ENCODE measurements at places on chromosomes 12 and 14.
A peak's percentile ranks its signal among the peaks of the same experiment; 100 is the strongest.

GRCh38 chr14:76904100-76904739, 78.0 kb downstream of the LRRC74A start:
- peak overlapping the region; percentile 69 for H3K4me3 ChIP-seq
- DNase-seq: no peak

DNA sequence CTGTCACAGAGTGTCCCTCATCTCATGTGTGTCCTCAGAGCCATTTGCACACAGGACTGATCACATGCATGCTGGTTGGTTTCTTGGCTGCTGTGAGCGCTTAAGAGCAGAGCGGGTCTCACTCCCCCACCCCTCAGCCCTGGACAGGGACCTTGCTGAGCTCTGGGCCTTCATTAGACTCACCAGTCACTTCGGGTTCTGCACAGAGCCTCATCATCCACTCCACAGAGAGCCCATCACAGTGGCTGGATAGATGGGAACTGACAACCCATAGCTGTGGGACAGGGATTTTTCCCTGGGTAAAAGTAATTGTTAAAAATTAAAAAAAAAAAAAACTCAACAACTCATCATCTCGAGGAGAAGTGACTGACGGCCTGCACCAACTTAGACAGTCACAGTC, 8.2 kb downstream of the GLRX5 start:
- DNase-seq: no peak
- H3K36me3 ChIP-seq: peaks cover 7% of the 10 kb centered on the region
- no peaks in the 10 kb centered on the region for H3K27me3 ChIP-seq
- no peak overlapping the region for H3K4me3 ChIP-seq
- H3K4me1 ChIP-seq: peaks cover 15% of the 10 kb centered on the region

- H3K4me1 ChIP-seq: peaks cover 26% of the 10 kb centered on the region
- H3K27ac ChIP-seq: peak overlapping the region; percentile 55
- DNase-seq: no peak
- H3K4me3 ChIP-seq: peak overlapping the region; percentile 90
These were observed 1.2 kb downstream of the SLC2A13 start for GRCh38 chr12:40104461-40105264.

DNA sequence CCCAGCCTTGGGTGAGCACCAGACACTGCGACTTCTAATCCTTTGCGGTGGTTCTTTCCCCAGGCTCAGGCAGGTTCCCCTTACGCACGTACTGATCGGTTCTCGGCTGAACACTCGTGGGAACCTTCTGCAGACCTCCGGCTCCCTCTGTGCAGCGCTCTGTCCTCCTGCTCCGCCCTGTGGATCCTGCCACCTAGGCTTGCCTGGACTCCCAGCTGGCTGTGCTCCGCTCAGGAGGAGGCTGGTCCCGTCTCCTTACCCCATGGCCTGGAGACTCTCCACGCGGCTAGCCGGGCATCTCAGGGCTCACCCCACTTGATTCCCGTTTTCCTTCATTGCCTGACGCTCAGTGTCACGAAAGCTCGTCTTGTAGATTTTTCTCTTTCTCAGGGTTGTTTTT, 34.7 kb downstream of the TNFAIP2 start:
- no peak for DNase-seq
- H3K4me3 ChIP-seq: no peak overlapping the region
- H3K36me3 ChIP-seq: no peaks in the 10 kb centered on the region
- no peak overlapping the region for H3K27ac ChIP-seq
- no peaks in the 10 kb centered on the region for H3K27me3 ChIP-seq
- H3K4me1 ChIP-seq: peaks cover 4% of the 10 kb centered on the region

DNA sequence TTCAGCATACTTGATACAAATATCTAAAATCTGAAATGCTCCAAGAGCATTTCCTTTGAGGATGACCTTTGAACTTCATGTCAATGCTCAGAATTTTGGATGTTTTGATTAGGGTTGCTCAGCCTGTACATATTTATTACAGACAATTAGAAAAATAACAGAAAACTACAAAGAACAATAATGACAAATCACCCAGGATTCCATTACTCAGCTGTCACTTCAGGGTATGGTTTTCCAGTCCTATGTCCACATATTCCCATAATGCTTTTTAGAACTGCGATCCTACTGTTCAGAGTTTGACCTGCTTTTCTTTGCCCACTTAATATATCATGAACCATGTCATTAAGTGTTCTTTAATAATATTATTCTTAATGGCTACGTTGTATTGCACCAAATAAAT, 11.4 kb downstream of the DLGAP5 start:
- peaks cover 5% of the 10 kb centered on the region for H3K4me1 ChIP-seq
- no peaks in the 10 kb centered on the region for H3K27me3 ChIP-seq
- peak overlapping the region; percentile 37 for H3K4me3 ChIP-seq
- peak overlapping the region; percentile 49 for H3K27ac ChIP-seq

- H3K36me3 ChIP-seq: peaks cover 3% of the 10 kb centered on the region
- H3K27me3 ChIP-seq: no peaks in the 10 kb centered on the region
- no peaks in the 10 kb centered on the region for H3K4me1 ChIP-seq
- H3K4me3 ChIP-seq: no peak overlapping the region
- no peak for DNase-seq
These were observed 86.7 kb upstream of the PWP1 start for GRCh38 chr12:107598906-107599305.

- peaks cover 22% of the 10 kb centered on the region for H3K27me3 ChIP-seq
- DNase-seq: peak; percentile 49
- H3K4me1 ChIP-seq: peaks cover 16% of the 10 kb centered on the region
- H3K27ac ChIP-seq: peak overlapping the region; percentile 57
- peaks cover 8% of the 10 kb centered on the region for H3K36me3 ChIP-seq
- H3K4me3 ChIP-seq: peak overlapping the region; percentile 67
These were observed 42.2 kb upstream of the MANSC4 start for GRCh38 chr12:27822076-27822712.

DNA sequence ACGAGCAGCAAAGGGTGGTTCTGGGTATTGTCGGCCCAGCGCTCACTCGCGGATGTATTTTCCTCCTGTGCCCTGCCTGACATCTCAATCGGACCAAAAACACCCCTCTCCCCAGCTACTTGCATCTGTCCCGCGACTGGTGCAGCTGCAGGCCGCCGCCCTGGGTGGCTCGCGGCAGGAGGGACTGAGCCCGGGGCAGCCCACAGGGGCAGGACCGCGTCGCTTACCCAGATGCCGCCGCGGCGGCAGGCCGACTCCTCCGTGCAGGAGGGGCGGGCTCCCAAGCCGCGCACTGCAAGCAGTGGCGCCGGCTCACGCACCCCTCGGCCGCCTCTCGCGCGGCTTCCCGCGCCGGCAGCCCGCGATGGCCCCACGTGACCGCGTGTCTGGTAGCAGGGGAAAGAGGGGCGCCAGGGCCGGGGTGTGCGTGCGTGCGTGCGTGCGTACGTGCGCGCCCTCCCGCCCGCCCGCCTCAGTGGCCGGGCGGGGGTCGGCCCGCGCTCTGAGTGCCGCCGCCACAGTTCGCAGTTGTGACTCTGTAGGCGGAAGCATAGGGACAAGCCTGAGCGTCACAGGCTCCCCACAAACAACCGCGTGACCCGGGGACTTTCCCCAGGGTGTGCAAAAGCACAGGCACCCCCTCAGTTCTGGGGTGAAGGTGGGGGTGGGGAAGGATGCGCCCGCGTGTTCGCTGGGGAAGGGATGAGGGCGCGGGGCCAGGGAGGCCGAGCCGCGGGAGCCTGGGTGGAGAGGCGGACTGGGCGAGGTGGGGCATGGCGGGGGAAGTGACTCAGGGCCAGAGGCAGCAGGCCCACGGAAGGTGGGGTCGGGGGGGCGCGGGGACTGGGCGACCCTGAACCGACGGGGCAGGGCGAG, at the start of gene ZBTB25:
TSS of gene ZBTB25 (minus strand) at position 405 of the 876 bp plus-strand sequence. CDS start 13,305 bp downstream, outside the sequence.
- peaks cover 72% of the 10 kb centered on the region for H3K4me1 ChIP-seq
- peaks cover 64% of the 10 kb centered on the region for H3K36me3 ChIP-seq
- no peaks in the 10 kb centered on the region for H3K27me3 ChIP-seq
- DNase-seq: peak; percentile 96
- peak within 1 kb of the TSS; percentile 99 for H3K27ac ChIP-seq

DNA sequence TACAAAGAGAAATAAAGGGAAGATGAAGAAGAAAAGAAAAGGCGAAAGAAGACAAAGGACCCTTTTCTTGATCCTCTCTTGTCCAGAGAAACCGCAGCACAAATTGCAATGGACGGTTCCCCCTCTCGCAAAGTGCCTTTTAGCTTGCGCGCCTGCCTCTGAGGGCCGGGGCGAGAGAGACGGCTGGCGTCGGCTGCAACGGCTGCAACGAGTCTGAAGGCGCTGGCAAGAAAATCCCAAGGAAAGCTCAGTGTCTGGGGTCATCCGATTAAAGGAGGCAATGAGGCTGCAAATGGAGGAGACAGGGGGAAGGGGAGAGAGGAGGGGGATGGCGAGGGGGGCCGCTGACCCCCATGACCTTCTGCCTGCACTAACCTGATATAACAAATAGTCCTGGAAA, 671.5 kb downstream of the MED13L start:
- H3K4me1 ChIP-seq: no peaks in the 10 kb centered on the region
- DNase-seq: no peak
- H3K27ac ChIP-seq: no peak overlapping the region
- no peak overlapping the region for H3K4me3 ChIP-seq

GRCh38 chr12:95529693-95530225, 21.5 kb downstream of the USP44 start:
- H3K4me1 ChIP-seq: no peaks in the 10 kb centered on the region
- H3K27ac ChIP-seq: no peak overlapping the region
- peaks cover 2% of the 10 kb centered on the region for H3K36me3 ChIP-seq
- no peak for DNase-seq

DNA sequence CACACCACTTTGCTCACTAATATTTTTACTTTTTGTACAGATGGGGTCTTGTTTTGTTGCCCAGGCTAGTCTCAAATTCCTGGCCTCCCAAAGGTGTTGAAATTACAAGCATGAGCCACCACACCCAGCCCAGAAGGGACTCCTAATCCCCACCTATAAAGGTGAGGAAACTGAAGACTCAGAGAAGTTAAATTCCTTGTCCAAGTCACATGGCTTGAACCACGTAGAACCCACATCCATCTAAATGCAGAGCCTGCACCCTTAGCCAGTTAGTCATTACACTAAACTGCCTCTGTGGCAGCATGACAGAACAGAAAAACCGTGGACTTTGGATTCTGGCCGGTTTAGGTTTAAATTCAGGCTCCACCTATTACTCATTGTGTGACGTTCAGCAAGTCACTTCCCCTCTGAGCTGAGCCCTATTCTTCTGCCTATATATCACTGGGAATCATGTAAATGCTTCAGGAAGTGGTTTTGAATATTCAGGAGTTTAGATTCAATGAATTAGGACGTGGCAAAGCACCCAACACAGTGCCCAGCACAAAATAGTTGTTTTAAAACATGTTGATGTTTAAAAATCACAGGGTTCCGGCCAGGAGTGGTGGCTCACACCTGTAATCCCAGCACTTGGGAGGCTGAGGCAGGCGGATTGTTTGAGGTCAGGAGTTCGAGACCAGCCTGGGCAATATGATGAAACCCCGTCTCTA, 3.0 kb upstream of the CORO1C start:
- no peak for DNase-seq
- peak overlapping the region; percentile 39 for H3K4me3 ChIP-seq
- H3K4me1 ChIP-seq: peaks cover 16% of the 10 kb centered on the region
- peak overlapping the region; percentile 7 for H3K27ac ChIP-seq
- H3K27me3 ChIP-seq: no peaks in the 10 kb centered on the region

GRCh38 chr12:47349137-47350061, 269.6 kb upstream of the AMIGO2 start:
- H3K4me1 ChIP-seq: peaks cover 8% of the 10 kb centered on the region
- no peak for DNase-seq
- H3K4me3 ChIP-seq: no peak overlapping the region
- peak overlapping the region; percentile 77 for H3K27ac ChIP-seq
- H3K36me3 ChIP-seq: no peaks in the 10 kb centered on the region

DNA sequence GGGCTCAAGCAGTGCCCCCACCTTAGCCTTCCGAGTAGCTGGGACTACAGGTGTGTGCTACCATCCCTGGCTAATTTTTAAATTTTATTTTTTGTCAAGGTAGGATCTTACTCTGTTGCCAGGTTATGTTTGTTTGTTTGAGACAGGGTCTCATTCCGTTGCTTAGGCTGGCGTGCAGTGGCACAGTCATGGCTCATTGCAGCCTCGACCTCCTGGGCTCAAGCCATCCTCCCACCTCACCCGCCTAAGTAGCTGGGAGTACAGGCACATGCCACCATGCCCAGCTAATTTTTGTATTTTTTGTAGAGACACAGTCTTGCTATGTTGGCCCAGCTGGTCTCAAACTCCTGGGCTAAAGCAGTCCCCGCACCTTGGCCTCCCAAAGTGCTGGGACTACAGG, 83.3 kb upstream of the KCNH3 start:
- H3K27me3 ChIP-seq: no peaks in the 10 kb centered on the region
- H3K4me3 ChIP-seq: no peak overlapping the region
- peaks cover 3% of the 10 kb centered on the region for H3K36me3 ChIP-seq

DNA sequence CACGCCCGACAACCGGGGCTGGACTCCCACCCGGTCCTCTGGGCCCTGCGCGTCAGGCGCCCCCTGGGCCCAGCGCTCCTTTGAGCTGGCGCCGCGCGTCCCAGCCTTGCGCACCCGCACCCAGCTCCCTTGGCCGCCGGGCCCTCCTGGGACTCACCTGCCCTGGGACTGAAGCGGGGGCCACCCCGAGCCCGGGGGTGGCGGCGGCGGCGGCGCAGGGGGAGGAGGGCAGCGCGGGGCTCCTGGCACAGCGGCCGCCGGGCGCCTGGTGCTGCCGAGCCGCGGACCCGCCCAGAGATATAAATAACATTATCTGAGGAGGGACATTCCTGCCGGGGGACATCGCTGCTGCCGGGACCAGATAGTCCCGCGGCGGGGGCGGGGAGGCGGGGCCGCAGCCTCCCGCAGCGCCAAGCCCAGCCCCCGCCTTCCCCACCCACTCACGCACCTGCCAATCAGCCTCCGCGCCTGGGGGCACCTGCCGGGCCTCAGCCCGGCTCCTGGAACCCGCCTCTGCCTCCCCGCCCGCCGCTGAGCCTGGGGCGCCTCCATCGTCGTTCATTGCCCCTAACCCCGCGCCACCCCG, at the start of gene SPTB:
TSS of gene SPTB (minus strand) at position 273 of the 586 bp plus-strand sequence. CDS start 56,813 bp downstream, outside the sequence.
- H3K36me3 ChIP-seq: no peaks in the 10 kb centered on the region
- H3K4me3 ChIP-seq: peak within 1 kb of the TSS; percentile 87
- peak within 1 kb of the TSS; percentile 64 for H3K27ac ChIP-seq
- peak; percentile 31 for DNase-seq

DNA sequence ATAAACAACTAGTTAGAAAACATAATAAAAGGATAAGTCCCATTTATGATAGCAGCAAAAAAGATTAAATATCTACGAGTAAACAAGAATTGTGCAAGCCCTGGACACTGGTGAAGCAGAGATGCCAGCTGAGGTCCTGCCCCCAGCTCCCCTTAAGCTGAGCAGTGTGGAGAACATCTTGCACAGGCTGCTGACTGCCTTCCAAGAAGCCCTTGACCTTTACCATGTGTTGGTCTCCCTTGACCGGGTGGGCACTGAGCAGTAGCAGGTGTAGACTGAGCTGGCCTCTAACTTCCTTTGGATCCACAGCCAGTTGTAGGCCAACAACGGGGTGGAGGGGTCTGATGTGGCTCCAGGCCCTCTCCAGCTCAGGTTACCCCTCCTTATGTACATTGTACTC, 47.7 kb upstream of the PAPLN start:
- H3K4me3 ChIP-seq: no peak overlapping the region
- H3K27ac ChIP-seq: peak overlapping the region; percentile 26
- peaks cover 57% of the 10 kb centered on the region for H3K36me3 ChIP-seq
- H3K27me3 ChIP-seq: no peaks in the 10 kb centered on the region
- no peak for DNase-seq
- H3K4me1 ChIP-seq: no peaks in the 10 kb centered on the region

Data from effector memory CD8-positive, alpha-beta T cell (primary cell).